ENCODE measurements at places on chromosomes 16 and 17.

DNA sequence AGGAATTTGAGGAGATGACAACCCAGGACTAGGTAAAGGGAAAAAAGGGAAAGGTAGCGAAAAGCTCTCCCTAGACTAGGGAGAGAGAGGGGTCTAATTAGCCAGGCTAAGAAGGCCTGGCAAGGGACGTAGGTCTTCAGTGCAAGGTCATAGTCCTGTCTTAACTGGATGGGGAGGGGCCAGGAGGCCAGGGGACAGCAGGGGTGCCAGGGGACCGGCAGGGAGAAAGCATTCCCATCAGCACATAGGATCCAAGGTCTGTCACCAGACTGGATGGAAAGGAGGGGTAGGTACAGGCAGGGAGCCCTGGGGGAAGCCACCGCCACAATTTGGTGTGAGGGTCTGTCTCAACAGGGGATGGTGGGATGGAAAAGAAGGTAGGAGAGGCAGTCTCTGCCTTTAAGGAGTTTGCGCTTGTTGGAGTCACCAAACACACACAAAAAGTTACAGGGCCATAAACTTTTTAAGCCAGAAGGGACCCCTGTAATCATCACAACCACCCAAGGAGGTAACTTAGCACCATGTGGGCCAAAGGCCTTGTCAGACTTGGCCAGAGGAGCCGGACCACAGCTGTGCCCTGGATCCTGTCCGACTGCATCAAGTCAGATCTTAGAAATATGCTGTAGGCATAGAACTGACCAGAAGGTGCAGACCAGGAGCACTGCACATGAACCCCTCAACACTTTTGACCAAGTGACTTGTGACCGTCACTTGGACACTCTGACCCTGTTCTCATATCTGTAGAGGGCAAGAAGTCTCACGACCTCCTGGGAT, 10.0 kb downstream of the AXIN2 start:
- DNase-seq = no peak

GRCh38 chr17:38451840-38452529, 23.7 kb downstream of the ARHGAP23 start:
- peak; percentile 92 for DNase-seq

- DNase-seq = no peak
Measured at GRCh38 chr16:73527187-73527586, 479.3 kb upstream of the ZFHX3 start.

GRCh38 chr16:56667581-56668571, at the start of gene MT1G:
Gene MT1G, minus strand, starts transcription at chr16:56668065. Its CDS starts 72 bp downstream, at chr16:56667993.
- no peak for DNase-seq

DNA sequence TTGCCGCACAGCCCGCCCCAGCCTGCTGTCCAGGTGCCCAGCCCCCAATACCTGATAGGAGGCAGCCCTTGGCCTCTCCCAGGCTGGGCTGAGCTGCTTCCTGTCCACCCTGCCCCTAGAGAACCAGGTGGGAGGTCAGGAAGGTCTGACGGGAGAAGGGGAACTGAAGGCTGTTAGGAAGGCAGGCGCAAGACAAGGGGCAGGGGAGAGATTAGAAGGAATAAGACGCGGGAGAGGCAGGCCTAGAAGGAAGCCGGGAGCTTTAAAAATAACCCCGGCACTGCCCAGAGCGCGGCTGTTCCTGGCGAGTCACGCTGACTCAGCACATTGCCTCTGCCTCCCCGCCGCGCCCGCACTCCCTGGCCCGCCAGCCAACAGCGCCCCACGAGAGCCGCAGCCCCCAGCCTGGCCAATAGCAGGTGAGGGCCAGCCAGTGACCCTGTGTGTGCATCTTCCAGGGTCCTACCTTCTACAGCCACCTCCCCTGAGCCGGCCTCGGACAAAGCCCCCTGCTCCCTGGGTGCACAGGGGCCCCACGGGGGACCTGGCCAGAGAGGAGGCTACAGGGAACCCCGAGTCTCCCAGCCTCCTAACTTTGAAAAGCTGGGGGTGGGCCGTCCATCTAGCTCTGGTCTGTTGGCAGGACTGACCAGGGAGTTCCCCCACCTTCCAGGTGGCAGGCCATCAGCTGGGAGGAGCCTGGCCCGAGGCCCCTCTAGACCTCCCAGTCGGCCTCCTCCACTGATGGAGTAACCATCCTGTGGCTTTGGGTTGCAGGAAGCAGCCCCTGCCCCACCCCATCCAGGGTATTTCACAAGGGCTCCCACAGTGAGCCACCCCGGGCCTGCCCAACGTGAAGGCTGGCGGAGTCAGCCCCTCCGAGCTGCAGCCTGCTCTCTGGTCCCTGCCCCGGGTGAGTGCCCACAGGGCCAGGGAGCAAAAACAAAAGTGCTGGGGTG, 4.0 kb downstream of the MAFG start:
- DNase-seq = peak; percentile 17

DNA sequence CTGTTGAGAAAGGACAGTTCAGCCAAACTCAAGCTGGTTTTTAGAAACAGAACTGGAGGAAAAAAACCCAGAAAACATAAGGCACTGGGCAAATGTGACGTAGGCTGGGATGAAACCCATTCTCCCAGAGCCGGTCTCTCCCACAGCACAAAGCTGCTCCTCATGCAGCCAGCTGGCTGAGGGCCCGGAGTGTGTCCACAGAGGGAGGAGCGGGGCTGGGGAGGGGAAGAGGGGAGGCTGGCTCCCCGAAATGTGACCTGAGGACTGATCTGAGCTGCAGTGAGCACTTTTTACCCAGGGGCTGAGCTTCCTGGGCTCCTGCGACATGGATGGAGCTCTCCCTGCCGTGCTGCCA, 20.8 kb downstream of the FOXF1 start:
- DNase-seq = no peak

GRCh38 chr17:2580661-2581060, 12.8 kb upstream of the PAFAH1B1 start:
- no peak for DNase-seq

DNA sequence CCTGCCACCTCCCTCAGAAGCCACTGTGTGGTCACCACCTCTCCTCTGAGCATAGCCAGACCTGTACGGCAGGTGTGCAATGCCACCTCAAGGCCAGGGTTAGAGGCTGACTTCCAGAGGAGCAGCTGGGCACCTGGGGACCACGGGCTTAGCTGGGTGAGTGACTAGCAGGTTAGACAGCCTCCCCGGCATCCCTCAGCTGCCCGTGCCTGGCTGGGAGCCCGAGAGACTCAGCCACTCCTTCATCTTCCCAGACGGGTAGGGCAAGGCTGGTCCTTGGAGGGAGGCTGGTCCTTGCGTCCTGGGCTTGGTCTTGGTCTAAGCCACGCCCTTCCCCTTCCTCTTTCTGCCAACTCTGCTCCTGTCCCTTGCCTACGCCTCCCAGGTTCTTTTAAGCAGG, 7.8 kb downstream of the CRHR1 start:
- DNase-seq = no peak

GRCh38 chr17:58997756-58998553, 108.7 kb downstream of the TRIM37 start:
- no peak for DNase-seq

GRCh38 chr16:25988084-25988483, 296.3 kb downstream of the HS3ST4 start:
- DNase-seq = no peak

DNA sequence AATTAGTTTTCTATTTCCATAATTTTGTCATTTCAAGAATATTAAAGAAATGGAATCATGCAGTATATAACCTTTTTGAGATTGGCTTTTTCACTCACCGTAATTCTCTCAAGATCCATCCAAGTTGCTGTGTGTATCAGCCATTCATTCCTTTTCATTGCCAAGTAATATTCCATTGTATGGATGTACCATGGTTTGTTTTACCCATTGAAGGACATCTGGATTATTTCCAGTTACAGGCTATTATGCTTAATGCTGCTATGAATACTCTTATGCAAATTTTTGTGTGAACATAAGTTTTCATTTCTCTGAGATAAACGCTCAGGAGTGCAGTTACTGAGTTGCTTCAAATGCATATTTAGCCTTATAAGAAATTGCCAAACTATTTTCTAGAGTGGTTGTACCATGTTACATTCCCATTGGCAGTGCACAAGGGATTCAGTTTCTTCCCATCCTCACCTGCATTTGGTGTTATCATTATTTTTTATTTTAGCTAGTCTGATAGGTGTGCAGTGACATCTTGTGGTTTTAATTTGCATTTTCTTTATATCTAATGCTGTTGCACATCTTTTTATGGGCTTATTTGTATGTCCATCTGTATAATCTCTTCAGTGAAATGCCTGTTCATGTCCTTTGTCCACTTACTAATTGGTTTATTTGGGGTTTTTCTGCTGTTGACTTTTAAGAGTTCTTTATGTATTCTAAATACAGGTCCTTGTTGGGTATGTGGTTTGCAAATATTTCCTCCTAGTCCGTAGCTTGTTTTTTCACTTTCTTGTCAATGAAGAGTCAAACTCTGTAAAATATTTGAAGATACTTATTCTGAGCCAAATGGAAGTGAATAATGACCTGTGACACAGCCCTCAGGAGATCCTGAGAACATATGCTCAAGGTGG, 32.7 kb downstream of the BMERB1 start:
- no peak for DNase-seq

- DNase-seq = no peak
Measured at GRCh38 chr17:3542410-3543088, 15.1 kb downstream of the TRPV3 start.

GRCh38 chr17:61401389-61402072, 1.9 kb downstream of the TBX2 start:
- no peak for DNase-seq

DNA sequence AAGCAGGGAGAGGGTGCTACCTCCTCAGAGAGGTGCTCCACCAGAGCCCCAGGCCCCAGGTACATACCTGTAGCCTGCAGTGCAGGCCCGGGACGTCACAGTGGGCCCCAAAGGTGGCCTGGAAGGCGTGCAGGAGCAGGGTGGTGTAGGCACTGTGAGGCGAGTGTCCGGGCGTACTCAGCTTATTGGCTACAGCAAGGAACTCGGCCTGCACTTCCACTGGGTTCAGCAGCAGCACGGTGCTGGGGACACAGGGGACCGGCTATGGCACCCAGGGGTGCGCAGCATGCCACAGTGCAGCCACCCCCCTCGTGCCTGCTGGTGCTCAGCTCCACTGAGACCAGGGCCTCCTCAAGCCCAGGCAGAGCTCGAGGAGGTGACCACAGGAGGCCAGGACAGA, 23.2 kb upstream of the PIK3R6 start:
- no peak for DNase-seq

- no peak for DNase-seq
Measured at GRCh38 chr16:51936846-51937245, 610.1 kb downstream of the TOX3 start.

GRCh38 chr16:29943846-29944799, 17.8 kb upstream of the TMEM219 start:
- DNase-seq = peak; percentile 95

DNA sequence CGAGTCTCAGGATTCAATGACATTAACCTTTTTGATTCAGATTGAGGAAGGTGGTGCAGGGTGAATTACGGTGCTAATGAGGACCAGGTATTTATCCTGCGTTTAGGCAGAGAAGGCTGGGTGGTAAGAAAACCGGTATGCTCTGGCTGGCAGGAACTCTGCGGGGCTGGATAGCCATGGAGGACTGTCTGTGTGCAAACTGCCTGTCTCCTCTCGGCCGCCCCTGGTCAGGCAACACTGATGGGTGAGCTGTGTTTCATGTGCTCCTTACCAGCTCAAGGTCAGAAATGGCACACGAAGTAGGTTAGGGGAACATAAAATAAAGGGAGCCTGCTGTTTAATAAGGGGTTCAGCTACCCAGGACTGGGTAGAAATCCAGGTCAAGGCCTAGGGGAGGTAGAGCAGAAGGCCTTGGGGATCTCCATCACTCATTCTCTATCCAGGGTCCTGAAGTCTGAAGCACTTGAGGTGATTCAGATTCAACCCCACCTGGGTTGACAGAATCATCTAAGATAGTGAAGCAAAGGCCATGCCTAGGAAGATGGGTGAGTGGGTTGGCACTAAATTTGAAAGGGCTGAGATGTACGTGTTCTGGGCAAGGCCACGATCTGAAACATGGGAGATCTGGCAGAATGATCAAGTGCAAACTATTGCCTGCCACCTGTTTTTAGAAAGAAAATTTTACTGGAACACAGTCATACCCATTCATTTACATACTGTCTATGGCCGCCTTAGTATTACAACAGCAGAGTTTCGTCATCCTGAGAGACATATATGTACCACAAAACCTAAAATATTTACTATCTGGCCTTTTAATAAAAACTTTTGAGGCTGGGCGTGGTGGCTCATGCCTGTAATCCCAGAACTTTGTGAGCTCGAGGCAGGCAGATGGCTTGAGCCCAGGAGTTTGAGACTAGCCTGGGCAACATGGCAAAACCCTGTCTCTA, 292.5 kb downstream of the XYLT1 start:
- no peak for DNase-seq

DNA sequence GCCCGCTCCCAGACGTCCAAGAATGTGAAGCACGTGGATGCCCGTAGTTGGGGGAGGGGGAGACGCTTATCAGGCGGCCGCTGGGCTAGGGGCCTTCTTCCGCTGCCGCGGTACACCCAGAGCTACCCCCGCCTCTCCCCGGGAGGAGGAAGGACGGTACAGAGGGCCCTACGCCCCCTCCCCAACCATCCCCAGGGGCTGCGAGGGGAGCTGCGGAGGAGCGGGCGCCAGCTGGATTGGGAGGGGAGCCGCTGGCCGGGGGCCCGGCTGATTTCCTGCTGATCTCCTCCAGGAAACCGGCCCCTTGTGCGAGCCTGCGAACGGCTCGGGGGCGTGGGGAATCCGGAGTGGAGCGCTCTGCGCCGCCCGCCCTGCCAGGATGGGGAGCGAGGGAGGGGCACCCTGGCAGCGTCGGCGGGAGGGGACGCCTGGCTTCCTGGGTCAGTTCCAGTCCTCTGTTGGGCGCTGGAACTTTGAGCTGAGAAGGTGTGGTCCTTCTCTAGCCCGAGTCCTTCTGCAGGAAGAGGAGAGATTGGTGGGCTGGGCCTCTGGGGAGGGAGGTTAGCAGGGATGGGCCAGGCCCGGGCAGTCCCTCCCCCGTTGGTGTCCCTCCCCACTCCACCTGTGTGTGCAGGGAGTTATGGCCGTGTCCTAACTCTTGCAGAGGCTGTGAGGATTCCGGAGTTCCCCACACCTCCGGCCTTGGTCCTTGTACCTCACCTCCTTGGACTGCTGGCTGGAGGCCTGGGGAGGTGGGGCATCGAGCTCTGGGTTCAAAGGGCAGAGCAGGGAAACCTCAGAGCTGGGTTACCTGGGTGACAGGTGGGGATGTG, 19.2 kb downstream of the GJD3 start:
- no peak for DNase-seq

DNA sequence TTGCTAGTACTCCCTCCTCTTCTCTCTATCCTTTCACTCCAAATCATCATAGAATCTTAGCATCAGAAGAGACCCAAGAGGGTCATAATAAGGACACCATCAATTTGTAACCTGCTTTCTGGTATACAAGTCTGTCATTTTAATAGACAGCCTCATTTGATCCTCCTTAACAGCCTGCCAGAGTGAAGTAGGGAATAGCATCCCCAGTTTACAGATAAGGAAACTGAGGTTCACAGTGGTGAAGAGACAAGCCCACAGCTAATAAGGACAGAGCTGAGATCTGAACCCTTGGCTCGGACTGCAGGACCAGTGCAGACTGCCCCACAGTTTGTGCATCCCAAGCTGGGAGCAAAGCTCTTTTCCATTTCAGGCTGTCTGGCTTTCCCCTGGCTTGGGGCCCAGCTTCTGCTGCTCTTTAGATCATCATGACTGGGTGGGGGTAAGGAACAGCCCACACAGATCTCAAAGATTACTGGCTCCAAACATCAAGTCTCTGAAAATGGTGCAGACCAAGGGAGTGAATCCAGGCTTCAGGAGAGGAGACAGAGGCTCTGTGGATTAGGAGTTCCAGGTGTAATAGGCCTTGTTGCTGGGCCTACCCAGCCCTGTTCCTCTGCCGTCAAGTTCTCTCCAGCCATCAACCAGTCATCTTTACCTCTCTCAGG, 10.3 kb upstream of the IGFBP4 start:
- no peak for DNase-seq

GRCh38 chr17:50067996-50068395, 12.1 kb downstream of the ITGA3 start:
- DNase-seq = no peak

Data from fibroblast of skin of left biceps (primary cell).